HFF-Myc (cell line): ENCODE measurements at places on chromosomes 4 and X.
A peak's percentile ranks its signal among the peaks of the same experiment; 100 is the strongest.

DNA sequence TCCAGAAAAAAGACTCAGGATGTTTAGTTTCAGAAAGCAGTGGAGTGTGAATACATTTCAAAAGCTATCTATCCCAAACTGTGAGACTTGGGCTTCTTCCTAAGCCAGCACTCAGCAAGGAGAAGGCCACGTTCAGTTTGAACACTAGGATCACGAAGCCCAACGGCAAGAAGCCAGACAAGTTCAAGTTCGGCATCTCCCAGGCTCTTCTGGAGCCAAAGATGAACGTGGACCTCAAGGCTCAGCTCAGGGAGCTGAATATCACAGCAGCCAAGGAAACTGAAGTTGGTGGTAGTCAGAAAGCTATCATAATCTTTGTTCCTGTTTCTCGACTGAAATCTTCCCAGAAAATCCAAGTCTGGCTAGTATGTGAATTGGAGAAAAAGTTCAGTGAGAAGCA is 7.6 kb downstream of the PLAC1 start:
- no peak for DNase-seq

DNA sequence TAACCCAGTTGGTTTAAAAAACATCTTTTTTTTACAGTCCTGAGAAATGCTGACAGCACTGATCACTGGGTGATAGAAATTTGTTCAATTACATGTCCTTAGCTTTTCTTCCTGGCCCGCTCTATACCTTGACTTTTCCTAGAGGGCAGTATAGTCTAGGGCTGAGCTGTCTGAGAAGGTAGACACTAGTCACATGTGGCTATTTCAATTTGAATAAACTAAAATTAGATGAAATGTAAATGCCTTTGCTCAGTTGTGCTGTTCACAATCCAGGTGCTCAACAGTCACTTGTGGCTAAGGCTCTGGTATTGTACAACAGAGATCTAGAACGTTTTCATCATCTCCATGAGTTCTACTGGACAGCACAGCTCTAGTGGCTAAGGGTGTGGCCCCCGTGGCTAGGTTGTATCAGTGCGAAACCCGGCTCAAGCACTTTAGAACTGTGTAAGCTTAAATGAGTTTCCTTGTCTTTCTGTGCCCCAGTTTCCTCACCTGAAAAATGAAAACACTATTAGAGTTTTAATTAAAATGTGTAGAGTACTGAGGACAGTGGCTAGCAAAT is 111.6 kb upstream of the WDR17 start:
- DNase-seq = no peak

DNA sequence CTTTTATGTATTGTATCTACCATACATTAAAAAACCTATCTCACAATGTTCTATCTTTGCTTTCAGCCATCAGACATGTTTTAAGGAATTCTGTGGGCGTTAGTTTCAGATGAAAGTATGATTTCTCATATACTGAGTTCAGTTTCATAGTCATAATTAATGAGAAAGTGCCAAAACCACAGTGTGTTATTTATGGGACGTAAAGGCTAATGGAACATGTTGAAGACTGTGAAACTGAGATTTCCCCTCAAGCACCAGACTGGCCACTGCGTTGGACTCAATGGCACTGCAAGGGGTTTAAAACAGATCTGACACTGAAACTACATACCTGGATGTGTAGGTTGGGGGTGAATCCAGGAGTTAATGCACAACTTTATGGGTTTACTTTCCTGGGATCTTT is 32.0 kb downstream of the F8 start:
- no peak for DNase-seq

- DNase-seq = peak; percentile 62
Measured at GRCh38 chrX:24494647-24495075, 29.6 kb downstream of the PDK3 start.

DNA sequence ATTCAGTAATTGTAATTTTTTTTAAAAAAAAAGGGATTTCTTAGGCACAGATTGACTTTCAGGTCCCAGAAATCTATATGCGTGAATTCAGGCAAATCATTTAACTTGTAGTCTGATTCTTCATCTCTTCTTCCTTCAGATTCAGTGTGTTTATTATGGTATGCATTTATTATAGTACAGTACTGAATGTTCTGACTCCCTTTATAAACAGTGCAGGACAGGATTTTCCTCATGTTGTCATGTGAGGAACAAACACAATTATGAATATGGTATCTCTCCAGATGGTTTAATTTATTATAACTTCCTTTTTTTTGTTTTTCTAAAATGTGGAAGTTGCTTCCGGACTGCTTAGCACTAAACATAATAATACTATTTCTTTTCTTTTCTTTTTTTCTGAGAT is 54.2 kb downstream of the RPS3A start:
- no peak for DNase-seq

DNA sequence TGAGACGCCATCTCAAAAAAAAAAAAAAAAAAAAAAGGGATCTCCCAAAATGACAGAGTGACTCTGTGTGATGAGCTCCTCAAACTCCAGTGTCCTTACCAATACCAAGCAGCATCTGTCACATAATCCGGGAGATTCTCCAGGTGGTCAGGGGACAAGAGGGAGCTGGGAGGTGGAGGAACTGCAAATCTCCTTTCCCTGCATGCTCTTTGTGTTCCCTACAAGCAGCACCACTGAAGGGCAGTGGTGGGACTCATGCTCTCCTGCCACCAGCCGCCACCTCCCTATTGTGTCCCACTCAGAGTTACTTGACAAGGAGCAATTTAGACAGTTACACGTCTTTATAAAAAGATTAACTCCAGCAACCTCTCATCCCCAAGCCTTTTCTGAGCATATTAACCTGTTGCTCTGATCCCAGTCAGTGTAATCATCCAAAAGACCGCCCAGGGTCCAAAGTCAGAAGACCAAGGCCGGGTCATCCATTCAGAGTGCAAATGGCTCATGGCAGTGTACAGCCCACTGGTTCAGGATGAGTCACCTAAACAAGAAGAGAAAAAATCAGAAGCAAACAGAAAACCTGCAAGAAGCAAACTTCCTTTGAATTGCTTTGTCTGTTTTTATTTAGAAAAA is 23.6 kb downstream of the MGST2 start:
- DNase-seq = no peak

- DNase-seq = no peak
Measured at GRCh38 chrX:38426785-38427184, 74.4 kb downstream of the OTC start.

- peak; percentile 29 for DNase-seq
Measured at GRCh38 chr4:186904101-186904500, 180.4 kb upstream of the FAT1 start.

GRCh38 chr4:41177016-41177415 is 37.3 kb downstream of the APBB2 start:
- DNase-seq = no peak

DNA sequence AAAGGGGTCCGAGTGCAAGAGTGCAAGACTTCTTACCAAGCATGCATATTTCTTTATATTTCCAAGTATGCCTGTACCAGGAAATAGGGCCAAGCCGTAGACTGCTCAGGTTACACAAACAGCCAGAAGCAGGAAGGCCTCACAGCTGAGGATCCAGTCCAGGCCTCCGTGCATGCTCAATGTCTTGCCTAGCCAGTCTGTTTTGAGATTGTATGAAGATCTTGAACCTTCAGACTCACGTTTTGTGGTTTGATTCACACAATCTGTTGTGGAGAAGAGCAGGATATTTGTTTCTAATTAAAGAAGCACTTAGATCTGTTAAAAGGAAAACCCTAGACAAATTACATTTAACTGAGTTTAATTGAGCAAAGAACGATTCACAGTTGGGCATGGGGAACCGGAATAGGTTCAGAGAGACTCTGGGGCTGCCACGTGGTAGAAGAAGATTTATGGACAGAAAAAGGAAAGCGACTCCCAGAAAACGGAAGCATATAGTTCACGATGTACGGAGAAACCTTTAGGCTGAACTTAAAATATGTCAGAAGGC is 1.2 kb downstream of the MGST2 start:
- no peak for DNase-seq

DNA sequence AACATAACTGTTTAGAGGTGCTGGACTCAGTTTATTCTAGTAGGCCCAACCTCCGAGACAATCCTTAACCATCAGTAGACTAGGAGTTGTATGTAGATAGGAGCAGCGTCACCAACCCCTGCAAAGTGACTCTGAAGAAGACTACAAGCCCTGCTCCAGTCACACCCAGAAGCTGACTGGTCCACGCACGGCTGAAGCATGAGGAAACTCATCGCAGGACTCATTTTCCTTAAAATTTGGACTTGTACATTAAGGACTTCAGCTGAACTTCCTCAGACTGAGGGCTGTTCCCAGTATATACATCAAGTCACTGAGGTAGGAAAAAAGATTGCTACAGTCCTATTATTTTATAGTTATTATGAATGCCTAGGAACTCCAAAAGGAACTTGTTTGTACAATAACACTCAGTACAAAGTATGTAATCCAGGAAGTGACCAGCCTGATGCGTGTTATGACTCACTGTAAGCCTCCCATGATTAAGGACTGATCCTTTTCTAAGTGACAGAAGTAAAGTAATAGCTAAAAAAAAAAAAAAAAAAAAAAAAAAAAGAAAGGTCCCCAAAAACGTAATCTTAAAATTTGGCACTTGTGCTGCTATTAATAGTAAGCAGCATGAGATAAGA is 41.6 kb upstream of the UGT2B7 start:
- peak; percentile 30 for DNase-seq

DNA sequence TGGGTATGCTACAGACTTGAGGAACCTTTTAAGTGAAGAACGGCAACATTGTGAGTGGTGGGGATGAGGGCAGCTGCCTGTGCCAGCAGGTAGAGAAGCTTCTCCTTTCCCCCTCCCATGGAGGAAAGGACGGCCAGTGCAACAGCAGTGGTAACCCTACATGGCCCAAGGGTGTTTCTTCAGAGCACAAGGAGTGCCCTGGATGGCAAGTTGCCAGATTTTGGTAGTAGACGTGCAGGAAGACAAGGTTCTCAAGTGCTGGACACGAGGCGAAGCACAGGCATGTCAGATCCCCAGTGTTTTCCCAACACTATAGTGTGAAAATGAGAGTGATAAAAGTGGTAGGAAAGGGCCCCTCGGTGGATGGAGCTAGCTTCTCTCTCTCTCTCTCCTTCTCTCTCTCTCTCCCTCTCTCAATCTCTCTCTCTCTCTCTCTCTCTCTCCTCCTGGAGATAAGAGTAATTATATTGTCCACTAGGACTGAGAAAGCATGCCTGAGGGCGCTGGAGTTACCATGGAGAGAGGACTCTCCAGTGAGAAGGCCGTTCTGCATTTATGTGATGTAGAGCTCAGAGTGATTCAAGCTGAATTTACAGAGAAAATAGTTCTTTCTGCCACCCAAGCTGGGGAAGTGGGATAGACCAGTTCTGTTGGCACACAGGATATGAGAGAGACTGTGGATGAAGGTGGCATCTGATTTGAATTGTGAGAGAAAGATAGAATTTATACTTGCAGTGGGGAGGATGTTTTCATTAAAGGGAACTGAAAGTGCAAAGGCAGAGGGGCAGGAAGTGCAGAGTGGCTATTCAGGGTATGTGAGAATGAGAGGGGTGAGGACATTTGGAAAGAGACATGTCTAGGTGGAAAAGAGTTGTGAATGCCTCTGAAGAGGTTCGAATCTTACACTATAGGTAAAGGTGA is 25.7 kb upstream of the TRPC3 start:
- DNase-seq = no peak

DNA sequence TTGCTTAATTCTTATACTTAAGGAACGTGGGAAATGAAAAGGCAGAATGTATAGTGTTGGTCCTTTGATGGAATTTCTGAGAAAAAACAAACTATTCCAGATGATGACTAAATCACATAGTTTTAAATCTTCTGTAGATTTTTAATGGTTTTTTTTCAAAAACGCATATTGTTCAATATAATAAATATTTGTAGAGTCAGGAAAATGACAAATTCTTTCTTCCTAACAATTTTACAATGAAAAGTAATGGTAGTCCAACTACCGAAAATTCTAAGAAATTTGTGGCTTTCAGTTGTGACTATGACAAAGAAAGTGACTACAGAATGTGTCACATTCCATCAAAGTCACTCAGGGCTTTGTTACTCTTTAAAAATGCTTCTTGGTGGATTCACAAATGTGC is 164.8 kb upstream of the PITX2 start:
- DNase-seq = no peak

- no peak for DNase-seq
Measured at GRCh38 chr4:155339999-155340398, 36.8 kb downstream of the MAP9 start.

- no peak for DNase-seq
Measured at GRCh38 chrX:67612231-67612630, 68.4 kb downstream of the AR start.

- DNase-seq = no peak
Measured at GRCh38 chr4:72997409-72997808, 72.1 kb downstream of the COX18 start.

DNA sequence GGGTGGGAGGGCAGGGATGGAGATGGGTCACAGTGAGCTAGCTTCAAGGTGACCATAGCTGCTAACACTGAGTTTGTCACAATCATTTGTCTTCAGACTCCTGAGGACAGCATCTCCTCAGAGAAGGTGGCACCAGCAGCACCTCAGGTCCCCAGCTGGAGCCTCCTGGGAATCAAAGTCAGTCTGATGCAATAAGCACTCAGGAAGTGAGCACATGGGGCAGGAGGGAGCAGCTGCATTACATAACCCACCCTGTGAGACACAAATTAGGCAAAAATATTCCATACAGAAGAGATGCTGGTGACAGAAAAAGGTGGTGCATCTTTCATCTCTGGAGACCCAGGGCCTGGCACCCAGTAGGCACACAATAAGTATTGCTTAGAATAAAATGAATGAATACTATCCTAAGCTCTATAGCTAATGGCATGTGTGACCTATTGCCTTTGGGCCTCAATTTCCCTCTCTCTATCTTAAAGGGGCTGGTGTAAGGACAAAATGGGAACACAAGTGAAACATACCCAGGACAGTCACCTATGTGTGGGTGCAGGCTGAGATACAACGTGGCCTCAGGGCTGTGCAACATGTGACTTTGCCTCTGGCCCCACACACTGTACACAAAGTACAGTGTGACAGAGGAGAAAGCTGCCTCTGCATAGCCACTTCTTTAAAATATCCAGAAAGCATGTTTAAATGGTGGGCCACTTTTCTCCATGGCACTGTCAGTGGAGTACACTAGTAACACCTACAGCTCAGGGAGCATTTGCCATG is 37.1 kb downstream of the SLC39A8 start:
- DNase-seq = no peak

GRCh38 chr4:176052744-176053143 is 12.9 kb upstream of the WDR17 start:
- no peak for DNase-seq

DNA sequence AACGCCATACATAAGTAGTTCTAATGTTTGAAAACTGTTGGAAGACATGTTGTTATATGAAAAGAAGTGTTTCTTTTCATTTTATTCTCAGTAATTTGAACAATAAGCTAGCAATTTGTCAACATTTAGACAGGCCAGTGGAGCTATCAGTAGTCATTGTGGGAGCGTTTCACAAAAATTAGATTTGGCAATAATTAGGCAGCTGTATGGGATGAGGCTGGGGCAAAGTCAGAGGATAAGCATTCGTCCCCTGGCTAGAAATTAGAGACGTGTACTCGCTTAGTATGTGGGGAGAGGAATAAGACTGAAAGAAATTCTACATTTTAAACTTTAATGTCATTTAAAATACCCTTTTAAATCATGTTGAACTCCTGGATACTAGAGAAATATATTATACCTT is 70.6 kb downstream of the TMEM144 start:
- DNase-seq = no peak
